ENCODE measurements at places on chromosomes 3 and 15.

DNA sequence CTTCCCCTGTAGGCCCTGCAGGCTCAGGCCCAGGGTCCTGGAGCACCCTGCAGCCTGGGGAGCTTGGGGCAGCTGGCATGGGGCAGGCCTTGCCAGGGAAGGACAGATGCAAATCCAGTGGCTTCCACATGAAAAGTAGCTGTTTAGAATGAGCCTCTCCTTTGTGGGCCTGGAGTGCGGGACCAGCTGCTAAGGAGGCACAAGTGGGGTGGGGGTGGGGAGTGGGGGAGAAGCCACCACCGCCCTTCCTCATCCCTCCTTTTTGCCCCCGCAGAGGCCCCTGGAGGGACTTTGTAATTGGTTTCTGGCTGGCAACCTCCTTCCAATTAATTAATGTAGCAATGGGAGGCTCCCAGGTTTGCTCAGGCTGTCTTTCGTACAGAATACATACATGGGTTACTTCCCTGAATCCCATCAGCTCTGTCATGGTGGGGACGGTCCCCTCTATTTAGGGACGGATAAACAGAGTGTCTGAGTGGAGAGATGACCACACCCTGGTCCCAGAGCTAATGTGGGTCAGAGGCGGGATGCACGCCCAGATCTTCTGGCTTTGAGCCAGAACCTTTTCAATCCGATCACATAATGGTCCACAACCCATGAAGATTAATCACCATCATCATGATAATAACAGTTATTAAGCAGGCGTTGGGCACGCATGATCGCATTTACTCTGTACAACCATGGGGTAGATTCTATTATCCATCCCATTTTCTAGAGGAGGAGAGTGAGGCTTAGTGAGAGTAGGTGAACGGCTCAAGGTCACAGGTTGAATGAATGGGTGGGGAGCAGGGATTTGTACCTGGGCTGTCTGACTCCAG, 6.2 kb downstream of the CORO2B start:
- no peak for DNase-seq

GRCh38 chr3:195916991-195917390, 8.6 kb upstream of the TNK2 start:
- DNase-seq: no peak

GRCh38 chr3:176697284-176697889, 499.9 kb downstream of the TBL1XR1 start:
- no peak for DNase-seq

GRCh38 chr15:80966431-80967197, 23.0 kb downstream of the MESD start:
- DNase-seq: no peak

DNA sequence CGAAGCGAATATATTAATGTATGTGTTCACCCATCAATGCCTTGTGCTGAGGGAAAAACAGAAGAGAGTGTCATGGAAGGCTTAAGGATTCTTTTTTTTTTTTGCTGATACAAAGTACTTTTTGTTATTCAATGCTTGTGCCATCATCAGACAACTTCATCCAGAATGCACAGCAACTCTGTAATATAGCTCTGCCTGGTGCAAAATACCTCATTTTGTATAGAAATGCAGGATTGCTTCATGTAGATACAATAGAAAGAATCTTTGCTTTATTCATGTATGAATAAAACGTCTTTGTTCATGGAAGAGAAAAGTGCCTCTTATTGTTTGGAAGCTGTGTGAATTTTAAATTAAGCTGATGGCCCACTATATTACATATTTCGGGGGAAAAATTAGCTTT, 62.9 kb downstream of the SH3GL3 start:
- DNase-seq: no peak

GRCh38 chr3:52848617-52849016, 13.8 kb upstream of the MUSTN1 start:
- no peak for DNase-seq

- DNase-seq: no peak
These were observed 6.8 kb upstream of the NCKIPSD start for GRCh38 chr3:48692551-48692950.

- no peak for DNase-seq
These were observed 47.7 kb downstream of the MECOM start for GRCh38 chr3:169615833-169616232.

DNA sequence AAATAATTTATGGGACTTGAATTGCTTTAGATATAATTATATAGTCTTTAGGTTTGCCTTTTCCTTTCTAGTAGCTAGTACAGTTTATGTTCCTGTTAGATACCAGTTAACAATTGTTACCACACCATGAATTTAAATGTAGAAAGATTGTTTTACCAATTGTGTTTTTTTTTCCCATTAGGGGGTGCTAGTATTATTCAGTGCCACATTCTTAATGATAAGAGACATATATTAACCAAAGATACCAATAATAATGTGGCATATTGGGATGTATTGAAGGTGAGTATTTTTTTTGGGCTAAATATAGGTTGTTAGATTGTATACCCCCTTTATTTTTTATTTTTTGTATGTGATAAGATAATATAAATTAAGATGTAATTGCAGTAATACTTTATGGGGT, 27.7 kb downstream of the WDR48 start:
- peak; percentile 38 for DNase-seq

DNA sequence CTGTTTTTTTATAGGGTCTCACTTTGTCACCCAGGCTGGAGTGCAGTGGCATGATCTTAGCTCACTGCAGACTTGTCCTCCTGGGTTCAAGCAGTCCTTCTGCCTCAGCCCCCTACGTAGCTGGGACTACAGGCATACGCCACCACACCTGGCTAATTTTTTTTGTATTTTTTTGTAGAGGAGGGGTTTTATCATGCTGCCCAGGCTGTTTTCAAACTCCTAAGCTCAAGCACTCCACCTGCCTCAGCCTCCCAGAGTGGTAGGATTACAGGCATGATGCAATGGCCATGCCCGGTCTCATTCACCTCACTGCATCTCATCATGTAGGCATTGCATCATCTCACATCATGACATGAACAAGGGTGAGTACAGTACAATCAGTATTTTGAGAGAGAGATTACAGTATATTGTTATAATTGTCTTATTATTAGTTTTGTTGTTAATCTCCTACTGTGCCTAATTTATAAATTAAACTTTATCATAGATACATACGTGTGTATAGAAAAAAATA, 74.3 kb upstream of the EOMES start:
- no peak for DNase-seq
